ENCODE measurements at places on chromosomes 13 and 19.

GRCh38 chr19:34135054-34135800 lies 37.1 kb upstream of the LSM14A start:
- no peak for DNase-seq

GRCh38 chr19:5984600-5984999 lies 6.7 kb upstream of the RANBP3 start:
- DNase-seq: peak; percentile 64

GRCh38 chr13:32408296-32409000 lies 19.5 kb downstream of the N4BP2L1 start:
- DNase-seq: no peak

DNA sequence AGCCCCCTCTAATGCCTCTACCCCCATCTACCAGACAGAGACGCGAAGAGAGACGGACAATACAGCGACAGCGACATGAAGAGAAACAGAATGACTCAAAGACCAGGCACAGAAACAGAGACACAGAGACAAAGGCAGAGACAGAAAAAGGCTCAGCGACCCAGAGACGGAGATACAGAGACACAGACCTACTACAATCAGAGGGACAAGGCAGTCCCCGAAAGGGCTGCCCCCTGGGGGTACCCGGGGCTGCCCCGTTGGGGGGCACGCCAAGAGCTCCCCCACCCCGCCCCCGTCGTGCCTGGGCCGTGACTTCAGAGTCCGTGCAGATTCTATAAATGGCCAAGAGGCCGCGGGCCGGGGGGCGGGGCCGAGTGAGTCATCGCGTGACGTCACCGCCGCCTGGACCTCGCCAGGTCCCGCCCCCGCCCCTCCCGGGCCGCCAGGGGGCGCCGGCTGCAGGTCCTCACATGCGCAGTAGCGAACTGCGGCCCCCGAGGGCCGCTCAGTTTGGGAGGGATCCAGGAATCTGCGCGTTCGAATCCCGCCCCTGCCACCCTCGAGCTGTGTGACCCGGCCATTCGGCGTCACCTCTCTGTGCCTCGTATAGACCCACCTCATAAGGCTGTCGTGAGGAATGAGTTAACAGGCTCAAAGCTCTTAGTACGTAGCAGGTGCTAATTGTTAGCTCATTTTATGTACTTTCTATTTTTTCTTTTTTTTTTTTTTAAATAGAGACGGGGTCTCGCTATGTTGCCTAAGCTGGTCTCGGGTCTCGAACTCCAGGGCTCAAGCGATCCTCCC lies 2.7 kb upstream of the CNN1 start:
- DNase-seq: peak; percentile 72

DNA sequence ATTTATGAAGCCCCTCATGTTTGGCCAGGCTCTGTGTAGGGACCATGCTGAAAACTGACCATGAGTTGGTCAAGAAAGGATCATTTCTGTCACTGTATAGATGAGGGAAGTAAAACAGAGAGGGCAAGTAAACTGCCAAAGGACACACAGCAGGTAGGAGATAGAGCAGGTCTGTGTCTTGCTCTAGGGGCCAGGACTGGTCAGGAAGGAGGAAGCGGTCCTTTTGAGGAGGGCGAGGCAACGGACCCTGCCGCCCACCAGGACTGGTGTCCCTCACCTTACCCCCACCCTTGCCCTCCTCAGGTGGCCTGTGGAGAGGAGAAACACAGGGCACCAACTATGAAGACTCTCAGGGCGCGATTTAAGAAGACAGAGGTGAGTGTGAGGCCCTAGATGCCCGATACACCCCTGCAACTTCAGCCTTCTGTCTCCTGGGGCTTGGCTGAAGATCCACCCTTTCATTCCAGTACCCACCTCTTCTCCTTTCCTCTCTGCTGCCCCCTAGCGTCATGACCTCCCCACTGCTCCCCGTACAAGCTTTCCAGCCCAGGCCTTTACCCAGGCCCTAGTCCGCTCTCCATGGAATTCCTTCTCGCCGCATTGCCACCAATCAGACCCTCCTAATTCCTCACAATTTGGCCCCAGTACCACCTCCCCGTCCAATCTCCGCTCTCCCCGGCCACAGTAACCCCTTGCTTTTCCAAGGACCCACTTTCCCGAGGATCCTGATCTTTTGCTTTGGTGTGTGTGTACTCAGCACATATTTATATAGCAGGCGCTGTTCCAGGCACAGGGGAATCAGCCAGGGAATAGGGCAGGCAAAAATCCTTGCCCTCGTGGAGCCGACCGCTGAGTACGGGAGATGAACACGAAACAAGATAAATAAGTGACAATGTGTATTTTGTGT lies 3.9 kb downstream of the ANKRD24 start:
- DNase-seq: peak; percentile 66

GRCh38 chr13:75308222-75308621 lies 173.7 kb downstream of the TBC1D4 start:
- no peak for DNase-seq

DNA sequence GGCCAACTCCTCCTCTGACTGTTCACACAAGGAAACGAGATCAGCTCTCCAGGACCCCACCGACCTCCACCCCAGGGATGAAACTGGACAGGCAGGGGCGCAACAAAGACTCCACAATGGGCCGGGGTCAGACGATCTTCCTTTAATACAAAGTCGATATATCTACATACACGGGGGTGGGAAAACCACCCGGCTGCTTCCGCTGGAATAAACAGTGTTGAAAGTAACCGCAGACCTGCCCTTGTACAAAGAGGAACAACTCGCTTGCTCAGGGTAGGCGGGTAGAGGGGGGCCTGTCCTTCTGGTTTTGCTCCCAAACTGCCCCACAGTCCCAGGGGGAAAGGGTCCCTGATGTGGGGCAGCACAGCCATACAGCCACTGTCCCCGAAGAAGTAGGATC lies 135.2 kb downstream of the PTPRS start:
- DNase-seq: no peak

GRCh38 chr19:53555352-53555751 lies 17.4 kb downstream of the ZNF331 start:
- no peak for DNase-seq

DNA sequence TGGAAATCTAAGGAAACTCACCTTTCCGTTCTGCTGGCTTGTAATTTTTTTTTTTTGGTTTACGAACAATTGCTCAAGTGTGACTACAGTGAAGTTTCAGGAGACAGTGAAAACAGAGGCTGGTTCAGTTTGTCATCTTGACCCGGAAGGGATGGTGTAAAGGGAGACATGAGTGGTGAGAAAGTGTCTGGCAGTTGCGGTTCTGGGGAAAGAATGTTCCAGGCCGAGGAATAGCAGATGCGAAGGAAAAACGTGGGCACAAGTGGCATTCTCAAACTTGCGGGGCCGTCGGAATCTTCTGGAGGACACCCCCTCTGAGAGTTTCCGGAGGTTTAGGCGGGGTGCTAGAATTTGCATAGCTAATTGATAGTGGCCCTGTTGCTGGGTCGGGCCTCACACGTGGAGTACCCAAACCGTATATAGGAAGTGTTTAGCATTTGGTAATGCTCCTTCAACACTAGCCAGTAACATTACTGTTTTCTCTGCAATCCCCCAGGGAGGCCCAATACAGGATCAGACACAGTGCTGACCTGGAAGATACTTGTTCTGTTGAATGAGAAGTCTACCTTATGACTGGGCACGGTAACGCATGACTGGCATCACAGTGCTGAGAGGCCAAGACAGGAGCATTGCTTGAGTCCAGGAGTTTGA lies 2.8 kb upstream of the TNFSF9 start:
- DNase-seq: no peak

- no peak for DNase-seq
These were observed 33.4 kb downstream of the RFX2 start for GRCh38 chr19:6076675-6077463.

DNA sequence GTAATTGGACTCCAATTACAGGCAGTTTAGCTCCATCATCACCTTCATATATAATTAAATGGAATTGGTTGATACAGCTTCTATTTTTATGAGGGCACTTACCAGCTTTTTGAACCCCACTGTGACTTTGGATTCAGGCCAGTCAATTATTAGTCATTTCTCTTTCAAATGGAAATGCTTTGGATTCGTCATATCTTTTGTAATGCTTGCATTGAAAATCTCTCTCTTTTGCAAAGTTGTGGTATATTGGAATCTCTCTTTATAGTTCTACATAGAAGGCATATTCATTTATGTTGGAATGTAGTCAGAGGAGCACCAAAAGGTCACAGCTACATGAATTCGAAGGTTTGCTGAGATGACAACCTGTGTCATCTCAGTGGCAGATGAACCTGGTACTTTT lies 1074.3 kb upstream of the SLC10A2 start:
- no peak for DNase-seq

DNA sequence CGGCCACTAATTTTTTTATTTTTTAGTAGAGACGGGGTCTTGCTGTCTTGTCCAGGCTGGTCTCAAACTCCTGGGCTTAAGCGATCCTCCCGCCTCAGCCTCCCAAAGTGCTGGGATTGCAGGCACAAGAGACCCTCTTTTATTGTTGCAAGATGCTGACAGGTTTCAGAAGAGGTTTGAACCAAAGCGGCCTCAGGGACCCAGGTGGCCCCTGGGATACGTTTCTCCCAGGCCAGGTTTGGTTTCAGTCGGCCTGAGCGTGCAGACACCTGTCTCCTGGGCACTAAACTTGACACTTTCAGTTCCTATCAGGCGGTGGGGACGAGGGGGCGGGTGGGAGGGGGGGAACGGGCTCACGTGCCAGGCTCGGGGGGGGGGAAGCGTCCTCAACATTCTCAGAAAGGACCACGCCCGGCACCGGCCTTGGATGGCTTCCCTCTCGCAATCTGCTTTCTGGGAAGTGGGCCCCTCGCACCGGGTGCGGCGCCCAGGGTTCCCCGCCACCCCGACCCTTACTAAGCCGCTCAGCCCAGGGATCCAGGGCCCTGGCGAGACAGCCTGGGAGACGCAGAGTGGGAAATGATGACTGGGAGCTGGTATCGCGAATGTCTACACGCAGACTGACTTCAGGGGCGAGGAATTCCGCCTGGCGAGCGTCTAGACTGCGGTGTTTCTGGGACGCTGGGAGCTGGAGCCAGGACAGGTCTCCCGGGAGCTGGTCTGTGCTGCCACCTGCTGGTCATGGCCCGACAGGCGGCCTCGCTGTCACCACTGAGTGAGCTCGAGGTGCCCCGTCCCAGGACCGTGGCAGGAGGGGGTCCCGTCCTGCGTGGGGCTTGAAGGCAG lies 91.6 kb downstream of the GNG7 start:
- DNase-seq: no peak

GRCh38 chr19:35347171-35347929 lies at the start of gene FFAR1:
Gene FFAR1, plus strand, starts transcription at chr19:35347902. Its CDS starts 3,650 bp downstream, at chr19:35351552.
- peak; percentile 62 for DNase-seq

DNA sequence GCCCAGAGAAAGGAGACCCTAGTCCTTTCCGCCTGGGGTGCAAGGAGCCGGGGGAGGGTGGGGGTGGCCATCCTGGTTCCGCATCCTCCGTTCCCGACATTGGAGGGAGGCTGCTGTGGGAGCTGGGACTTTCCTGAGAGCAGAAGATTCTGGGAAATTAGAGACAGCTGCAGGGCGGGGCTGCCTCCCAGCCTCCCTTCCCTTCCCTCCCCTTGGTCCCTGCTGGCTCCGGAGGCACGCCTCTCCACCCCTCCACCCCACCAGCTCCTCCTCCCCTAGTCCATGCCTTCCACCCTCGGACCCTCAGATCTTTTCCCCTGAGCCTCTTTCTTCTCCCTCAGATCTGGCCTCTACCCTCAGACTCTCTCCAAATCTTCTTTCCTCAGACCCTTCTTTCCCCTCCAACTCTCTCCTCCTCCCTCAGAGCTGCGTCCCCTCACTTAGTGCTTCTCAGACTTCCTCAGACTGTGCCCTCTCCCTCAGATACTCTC lies 3.1 kb upstream of the BCL3 start:
- DNase-seq: no peak

DNA sequence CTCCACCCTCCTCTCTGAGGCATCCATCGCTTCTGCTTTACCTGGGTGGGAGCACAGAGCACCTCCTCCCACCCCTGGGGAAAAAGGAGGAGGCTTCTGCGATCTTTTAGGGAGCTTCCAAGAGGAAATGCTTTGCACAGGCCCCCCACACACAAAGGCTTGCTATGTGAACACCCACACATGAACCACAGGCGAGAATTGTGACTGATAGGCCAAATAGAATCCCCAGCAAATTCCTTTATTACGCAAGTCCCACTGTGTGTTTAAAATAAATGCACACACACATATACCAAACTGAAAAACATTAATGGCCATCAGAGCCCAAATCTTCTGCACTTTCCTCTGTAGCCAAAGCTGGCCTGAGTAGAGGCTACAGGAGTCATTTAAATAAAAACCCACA lies 50.6 kb downstream of the HSPH1 start:
- DNase-seq: no peak

- DNase-seq: no peak
These were observed 4.0 kb downstream of the ZNF565 start for GRCh38 chr19:36210497-36210896.

GRCh38 chr19:46610851-46611770 lies 10.0 kb downstream of the CALM3 start:
- peak; percentile 84 for DNase-seq

DNA sequence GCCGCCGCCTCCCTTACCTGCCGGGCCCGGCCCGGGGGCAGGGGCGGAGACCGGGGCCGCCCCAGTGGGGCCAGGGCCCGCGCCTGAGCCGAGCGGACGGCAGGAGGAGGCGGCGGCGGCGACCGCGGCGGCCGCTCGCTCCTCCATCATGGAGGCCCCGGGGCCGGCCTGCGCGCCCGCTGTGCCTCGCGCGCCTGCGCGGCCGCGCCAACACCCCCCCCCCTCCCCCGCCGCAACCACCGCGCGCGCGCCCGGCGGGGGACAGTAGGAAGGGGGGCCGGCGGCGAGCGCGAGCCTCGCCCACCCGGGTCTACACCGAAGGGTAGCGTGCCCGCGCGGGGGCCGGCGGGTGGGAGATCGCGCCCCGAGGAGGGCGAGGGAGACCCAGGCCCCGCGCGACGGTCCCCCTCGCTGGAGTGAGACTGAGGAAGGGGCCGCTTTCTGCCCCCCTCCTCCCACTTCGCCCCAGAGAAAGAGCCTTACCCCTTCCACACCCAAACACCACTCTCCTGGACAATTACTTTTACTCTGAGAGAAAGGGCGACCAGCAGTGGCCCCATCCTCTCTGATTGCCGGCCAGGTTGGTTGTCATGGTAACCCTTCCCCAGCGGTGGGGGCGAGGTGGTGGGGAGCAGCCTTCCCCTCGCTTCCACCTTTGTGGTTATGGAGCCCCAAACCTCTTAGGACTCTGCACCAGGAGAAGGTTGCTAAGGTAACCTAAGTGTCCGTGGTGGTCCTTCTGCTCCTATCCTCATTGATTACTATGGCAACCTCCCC lies at the start of gene STRN4:
TSS of gene STRN4 (minus strand) at position 170 of the 777 bp plus-strand sequence. CDS start at position 150, 20 bp downstream.
- DNase-seq: no peak

- DNase-seq: no peak
These were observed 1.9 kb downstream of the KDM4B start for GRCh38 chr19:4970558-4971423.

DNA sequence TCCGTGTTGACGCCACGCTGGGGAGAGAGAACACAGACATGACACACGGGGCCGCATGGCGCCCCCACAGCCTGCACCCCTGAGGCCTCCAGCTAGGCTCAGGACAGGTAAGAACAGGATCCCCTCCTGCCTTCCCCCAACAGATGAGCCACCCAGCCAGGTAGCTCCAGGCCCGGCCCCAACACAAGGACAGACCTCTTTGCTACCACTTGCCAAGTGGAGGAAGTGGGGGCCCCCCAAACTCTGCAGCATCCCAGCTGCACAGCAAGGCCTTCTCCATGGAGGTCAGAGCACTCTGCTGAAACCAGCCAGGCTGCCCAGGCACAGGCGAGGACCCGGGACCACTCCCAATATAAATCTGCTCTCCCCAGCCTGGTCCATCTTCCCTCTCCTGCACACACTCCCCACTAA lies 31.5 kb downstream of the PEPD start:
- DNase-seq: no peak
